ENCODE measurements at places on chromosomes 7 and 10.

GRCh38 chr7:157347217-157347904 lies 10.6 kb downstream of the DNAJB6 start:
- no peak for DNase-seq

DNA sequence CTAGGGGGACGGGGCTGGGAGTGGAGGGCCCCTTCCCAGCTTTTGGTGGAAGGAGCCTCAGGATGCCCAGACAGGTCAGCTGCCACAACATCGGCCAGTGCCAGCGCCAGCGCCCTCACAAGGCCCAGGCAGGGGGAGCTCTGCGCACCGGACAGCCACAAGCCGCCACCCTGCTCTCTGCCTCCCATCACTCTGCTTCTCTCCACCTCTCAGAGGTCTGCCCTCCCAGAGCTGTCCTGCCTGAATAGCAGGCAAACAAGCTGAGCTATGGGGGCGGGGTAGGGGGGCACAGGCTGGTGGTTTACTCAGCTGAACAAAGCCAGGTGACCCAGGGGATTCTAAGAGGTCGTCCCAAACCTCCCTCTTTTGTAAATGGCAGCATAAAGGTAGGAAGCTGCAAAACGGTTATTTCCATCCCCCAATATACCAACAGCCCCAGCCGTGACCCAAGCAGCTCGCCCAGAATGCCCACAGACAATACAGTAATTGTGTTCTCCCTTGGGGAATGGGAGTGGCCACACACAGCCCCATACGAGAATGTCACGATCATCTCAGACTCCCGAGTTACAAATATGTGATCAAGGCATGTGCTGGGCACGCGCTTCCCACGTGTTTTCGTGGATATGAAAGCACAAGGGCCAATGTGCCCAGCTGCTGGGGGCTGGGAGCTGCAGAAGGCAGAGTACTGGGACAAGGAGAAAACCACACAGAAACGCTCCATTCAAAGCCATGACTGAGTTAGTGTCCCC lies 19.7 kb downstream of the FAM53B start:
- DNase-seq: no peak

DNA sequence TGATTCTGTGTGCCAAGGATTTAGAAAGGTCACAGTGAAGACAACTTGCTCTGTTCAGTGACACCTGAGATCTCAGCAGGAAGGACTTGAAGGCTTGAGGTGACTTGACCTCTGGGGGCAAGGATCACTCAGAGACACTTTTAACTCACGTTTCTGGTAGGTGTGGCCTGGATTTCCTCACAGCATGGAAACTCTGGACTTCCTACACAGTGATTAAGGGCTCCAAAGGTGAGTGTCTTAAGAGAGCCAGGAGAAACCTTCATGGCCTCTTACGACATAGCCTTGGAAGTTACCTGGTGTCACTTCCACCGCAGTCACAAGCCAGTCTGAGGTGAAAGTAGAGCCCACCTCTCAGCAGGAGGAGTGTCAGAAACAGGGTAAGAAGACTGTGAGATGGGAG lies 38.1 kb upstream of the ADO start:
- DNase-seq: no peak

DNA sequence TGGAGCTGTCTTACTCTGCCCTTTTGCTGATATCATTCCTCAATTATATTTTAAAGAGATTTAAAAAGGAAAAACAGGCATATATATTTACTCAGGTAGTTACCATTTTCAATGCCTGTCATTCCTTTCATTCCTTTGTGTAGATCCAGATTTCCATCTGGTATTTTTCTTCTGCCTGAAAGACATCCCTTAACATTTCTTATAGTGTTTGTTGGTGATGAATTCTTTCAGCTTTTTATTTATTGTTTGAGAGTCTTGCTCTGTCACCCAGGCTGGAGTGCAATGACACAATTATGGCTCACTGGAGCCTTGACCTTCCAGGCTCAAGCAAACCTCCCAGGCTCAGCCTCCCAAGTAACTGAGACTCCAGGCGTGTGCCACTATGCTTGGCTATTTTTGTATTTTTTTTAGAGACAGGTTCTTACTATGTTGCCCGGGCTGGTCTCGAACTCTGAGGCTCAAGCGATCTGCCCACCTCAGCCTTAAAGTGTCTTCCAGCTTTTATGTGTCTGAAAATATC lies 5.6 kb upstream of the POM121 start:
- no peak for DNase-seq

DNA sequence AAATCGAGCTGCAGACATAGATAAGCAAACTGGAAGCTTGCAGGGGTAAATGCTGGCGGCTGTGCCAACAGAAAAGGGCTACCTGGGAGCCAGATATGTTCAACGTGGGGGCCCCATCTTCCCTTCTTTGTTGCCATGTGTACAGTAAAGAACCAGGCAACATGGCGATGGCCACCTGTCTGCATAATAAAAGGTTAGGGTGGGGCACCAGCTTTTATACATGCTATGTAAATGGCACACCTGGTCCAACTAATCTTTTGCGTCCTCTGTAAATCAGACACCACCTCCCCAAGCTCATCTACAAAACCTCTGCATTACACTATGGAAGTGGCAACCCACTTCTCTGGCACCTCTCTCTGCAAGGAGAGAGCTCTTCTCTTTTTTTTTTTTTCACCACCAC lies 13.9 kb downstream of the BUD31 start:
- DNase-seq: no peak

GRCh38 chr7:130939321-130940095 lies 205.5 kb upstream of the KLF14 start:
- DNase-seq: no peak

- DNase-seq: no peak
Measured at GRCh38 chr10:126658928-126659327, 11.6 kb downstream of the C10orf90 start.

DNA sequence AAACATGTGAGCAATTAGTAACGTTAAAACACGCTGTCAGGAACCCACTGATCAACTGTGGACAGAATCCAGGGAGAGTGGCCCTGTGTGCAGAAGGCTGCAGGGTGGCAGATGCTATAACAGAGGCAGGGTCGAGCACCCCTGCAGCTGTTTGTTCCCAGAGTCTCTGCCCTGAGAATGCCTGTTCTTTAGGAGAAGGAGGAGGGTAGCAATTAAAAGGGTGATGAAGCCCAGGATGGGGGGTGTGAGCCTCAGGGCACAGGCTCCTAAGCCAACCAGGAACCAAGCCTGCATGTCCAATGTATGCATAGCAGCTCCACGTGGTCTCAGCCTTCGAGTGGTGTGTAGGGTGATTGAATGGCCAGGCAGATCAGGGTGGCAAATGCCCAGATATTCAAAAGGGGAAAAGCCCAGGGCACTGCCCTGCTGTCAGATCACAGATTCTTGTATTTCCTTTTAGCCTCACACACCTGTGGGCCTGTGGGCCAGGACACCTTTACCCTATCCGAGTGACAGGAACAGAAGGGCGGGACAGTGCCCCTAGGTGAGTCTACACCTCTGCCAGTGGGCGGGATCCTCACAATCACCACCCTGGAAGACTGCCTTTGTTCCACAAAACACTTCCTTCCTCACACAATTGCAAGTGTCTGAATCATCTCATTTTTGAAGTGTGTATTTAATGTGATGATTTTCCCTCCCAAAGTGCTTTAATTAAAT lies 7.3 kb downstream of the WDFY4 start:
- DNase-seq: no peak

GRCh38 chr7:28865601-28866144 lies 92.5 kb downstream of the TRIL start:
- no peak for DNase-seq

DNA sequence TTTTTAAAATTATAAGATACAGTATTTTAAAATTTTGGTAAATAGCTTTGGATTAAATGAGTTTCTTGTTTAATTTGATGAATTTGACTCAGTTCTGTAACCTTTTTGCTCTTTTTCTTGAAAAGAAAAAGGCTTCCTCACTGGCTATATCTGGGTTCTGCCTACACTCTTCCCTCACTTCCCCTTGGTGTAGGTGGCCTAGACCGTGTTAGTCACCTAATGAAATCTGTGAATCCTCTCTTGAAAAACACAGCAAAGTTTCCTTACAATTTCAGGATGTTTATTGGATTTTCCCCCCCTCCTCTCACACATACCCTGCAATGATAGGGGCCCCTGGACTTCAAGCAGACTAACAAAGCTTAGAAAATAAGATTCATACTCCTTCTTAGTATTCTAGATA lies 231.6 kb downstream of the ADK start:
- no peak for DNase-seq

GRCh38 chr10:98536551-98536950 lies 89.8 kb upstream of the HPS1 start:
- no peak for DNase-seq

DNA sequence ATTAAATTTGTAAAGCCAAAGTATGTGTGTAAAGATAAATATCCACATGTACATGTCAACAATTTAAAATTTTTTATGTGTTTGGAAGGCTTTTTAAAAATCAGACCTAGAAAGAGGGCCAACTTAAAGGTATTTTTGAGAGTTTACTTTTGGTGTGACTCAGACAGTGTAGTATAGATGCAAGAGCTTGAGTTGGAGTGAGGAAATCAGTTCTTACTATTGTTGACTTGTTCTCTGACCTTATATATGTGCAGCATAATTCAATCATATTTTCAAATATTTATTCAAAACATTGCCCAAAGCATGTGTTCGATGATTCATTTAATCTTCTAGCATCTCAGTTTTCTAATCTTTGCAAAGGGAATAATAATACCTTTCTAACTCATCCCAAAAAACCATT lies 243.7 kb upstream of the PRKCQ start:
- DNase-seq: no peak

DNA sequence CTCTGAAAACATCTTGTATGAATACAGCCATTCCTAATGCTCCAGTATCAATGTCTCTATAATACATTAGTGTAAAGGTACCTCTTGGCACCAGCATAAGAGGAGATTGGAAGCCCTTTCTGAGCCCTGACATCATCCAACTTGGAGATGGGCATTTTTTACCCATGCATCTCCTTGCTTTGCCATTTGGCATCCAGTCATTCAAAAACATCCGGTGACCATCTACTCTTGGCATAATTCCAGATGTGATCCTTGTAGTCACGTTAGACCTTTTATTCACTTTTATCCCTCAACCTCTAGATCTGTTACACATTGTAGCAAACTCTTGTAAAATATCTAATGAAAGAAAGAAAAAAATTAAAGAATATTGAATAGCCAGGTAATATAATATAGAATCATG lies 17.9 kb upstream of the SGMS1 start:
- DNase-seq: no peak

DNA sequence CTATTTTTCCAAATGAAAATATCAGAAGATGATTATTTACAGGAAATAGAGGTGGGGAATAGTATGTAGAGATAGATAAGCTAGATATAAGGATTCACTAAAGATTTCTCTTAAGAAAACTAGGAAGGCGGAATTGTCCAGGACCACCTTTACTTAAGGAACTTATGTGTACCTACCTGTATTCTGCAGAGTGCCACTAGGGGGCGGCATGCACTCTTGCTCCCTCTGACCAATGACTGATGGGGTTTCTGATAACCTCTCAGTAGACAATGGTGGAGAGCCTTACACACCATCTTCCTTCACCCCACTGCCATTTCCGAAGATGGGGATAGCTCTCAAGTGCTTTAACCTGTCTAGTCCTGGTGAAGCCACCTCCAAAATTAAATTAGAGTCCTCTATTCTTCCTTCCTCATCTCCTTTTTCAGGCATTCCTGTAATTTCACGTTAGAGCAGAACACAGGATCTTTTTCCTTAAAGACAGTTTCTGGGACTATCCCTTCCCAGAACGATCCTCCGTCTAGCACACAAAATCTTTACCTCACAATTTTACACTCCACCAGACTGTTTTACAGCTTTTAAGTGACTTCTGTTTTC lies 453.1 kb downstream of the SORCS1 start:
- DNase-seq: no peak

DNA sequence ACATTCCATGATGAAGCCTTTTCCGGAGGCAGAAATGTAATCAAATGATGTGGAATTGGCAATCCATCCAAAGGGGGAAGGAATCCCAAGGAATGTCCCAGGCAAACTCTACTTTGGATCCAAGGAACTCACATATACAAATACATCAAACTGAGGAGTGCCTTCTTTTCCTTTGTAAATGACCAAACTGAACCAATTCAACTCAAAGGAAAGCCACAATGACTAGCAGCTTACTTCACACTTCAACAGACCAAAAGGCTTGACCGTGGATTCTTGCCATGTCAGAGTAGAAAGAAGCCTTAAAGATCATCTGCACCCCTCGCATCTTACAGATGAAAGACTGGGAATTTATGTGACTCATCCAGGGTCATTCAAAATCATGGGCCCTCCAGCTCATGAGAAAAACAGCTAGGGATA lies 79.7 kb upstream of the MACROH2A2 start:
- no peak for DNase-seq

DNA sequence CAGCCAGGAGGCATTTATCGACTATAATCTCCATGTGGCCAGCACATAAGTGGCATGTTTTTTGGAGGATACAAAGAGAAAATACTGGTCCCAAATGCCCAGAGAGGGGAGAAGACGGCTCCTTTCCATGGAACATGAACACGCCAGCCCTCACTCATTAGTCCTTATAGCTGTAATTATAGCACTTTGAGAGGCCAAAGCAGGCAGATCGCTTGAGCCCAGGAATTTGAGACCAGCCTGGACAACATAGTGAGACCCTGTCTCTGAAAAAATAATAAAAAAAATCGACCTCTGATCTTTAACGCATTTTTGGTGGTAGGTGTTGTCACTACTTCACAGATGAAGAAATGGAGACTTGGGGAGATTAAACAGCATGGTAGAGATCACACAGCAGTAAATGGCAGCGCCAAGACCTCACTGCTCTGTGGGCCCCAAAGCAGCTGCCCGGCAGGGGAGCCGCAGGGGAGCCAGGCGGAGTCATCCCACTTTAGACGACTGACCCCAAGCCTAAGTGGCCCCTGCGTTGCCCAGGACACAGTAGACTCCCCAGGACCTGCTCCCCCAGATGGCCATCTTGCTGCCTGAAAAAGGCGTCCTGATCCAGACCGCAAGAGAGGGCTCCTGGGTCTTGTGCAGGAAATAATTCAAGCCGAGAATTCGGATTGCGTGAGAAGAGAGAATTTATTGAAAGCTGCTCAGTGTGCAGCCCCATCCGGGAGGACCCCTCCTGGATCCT lies 21.2 kb upstream of the PRKAG2 start:
- DNase-seq: no peak

GRCh38 chr7:8325067-8325466 lies 63.1 kb upstream of the ICA1 start:
- DNase-seq: no peak

- no peak for DNase-seq
Measured at GRCh38 chr7:23895666-23896096, 185.7 kb downstream of the STK31 start.

DNA sequence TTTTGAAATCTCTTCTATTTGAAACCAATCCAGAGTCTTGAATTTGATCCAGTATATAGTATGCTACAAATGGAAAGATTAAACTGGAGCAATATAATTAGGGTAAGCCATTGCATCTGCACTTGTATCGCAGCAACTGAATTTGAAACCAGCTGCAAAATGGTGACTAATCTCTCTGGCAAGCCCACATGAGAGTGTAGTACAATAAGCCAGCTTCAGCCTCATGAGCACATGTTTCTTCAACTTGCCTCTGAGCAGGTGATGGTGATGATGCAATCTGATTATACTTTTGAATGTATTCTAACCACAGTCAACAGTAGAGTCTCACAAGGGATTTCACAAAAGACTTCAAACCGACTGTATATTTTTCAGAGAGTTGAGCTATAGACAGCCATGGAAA lies 829 bp upstream of the RPA3 start:
- DNase-seq: no peak

- no peak for DNase-seq
Measured at GRCh38 chr7:223118-223800, 30.9 kb downstream of the FAM20C start.

- no peak for DNase-seq
Measured at GRCh38 chr10:14184841-14185315, 145.8 kb downstream of the FRMD4A start.

- no peak for DNase-seq
Measured at GRCh38 chr10:102119417-102120141, 589 bp downstream of the LDB1 start.

Data from left renal pelvis (tissue), 4 donors.